Ovary (tissue), 10 donors: ENCODE measurements at places on chromosomes 5 and 9. TPM values are rescaled to one million over a fixed set of nuclear protein-coding genes. Genes with fewer than 3 reads are reported as not detected.

- H3K4me3 ChIP-seq, result no peak overlapping the region
- no peak for DNase-seq
- no peak overlapping the region for H3K27ac ChIP-seq
- H3K4me1 ChIP-seq, result no peaks in the 10 kb centered on the region
- no peaks in the 10 kb centered on the region for H3K27me3 ChIP-seq
These were observed 29.6 kb downstream of the CRHBP start for GRCh38 chr5:76982450-76982849.

- H3K4me1 ChIP-seq, result peaks cover 5% of the 10 kb centered on the region
- H3K27me3 ChIP-seq, result no peaks in the 10 kb centered on the region
- H3K4me3 ChIP-seq, result no peak overlapping the region
- DNase-seq, result no peak
- H3K27ac ChIP-seq, result no peak overlapping the region
These were observed 3.1 kb downstream of the FAM163B start for GRCh38 chr9:133605856-133606707.

DNA sequence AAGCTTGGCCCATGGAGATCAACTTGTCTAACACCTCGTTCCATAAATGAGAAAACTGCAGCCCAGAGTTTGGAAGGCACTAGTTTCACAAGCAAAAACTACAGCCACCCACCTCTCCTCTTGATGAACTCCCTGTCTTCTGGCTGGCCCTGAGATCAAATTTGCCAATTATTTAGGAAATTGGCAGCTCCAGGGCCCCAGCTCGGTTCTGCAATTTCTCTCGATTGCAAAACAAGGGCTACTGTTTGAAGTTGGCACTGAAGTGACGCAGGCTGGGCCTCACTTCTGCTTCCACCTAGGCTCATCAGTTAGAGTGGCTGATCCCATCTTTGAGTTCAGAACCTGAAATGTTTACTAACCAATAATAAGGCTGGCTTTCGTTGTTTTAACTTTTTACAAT is 3.7 kb upstream of the GPX3 start:
- no peaks in the 10 kb centered on the region for H3K27me3 ChIP-seq
- H3K4me3 ChIP-seq, result no peak overlapping the region
- H3K36me3 ChIP-seq, result no peaks in the 10 kb centered on the region
- H3K4me1 ChIP-seq, result no peaks in the 10 kb centered on the region
- DNase-seq, result no peak

GRCh38 chr5:9455826-9456434 is 89.9 kb downstream of the SEMA5A start:
- no peaks in the 10 kb centered on the region for H3K4me1 ChIP-seq
- H3K36me3 ChIP-seq, result no peaks in the 10 kb centered on the region
- DNase-seq, result no peak
- no peak overlapping the region for H3K27ac ChIP-seq
- no peak overlapping the region for H3K4me3 ChIP-seq

DNA sequence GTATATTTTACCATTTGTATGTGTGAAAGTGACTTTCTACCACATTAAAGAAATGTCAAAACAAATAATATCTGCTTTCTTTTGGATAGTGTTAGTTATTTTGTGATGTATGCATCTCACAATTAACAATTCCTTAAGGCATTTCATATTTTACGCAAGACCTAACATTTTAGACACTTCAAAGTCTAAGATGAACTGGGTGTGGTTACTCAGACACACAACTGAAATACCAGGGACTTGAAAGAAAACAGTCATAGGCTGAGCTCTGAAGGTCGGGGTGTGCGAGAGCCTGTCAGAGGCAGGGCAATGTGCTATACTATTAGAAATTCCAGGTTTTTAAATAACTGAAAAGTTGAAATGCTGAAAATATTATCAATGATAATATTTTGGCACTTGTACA is 44.5 kb upstream of the ZNF622 start:
- no peaks in the 10 kb centered on the region for H3K27me3 ChIP-seq
- peaks cover 3% of the 10 kb centered on the region for H3K4me1 ChIP-seq
- no peaks in the 10 kb centered on the region for H3K36me3 ChIP-seq
- no peak overlapping the region for H3K27ac ChIP-seq
- H3K4me3 ChIP-seq, result no peak overlapping the region

DNA sequence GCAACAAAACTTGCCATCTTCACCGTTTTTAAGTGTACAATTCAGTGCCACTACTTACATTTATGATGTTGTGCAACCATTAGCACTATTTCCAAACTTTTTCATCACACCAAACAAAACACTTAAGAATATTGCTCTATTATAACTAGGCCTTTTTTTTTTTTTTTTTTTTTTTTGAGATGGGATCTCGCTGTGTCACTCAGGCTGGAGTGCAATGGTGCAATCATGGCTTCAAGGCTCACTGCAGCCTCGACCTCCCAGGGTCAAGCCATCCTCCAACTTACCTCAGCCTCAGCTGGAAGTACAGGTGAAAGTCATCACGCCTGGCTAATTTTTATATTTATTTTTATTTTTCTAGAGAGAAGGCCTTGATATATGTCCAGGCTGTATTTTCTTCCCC is 22.3 kb upstream of the LMNB1 start:
- no peaks in the 10 kb centered on the region for H3K36me3 ChIP-seq
- H3K4me3 ChIP-seq, result no peak overlapping the region
- H3K27me3 ChIP-seq, result no peaks in the 10 kb centered on the region
- H3K4me1 ChIP-seq, result no peaks in the 10 kb centered on the region

- no peaks in the 10 kb centered on the region for H3K36me3 ChIP-seq
- no peak overlapping the region for H3K4me3 ChIP-seq
- no peaks in the 10 kb centered on the region for H3K4me1 ChIP-seq
- no peaks in the 10 kb centered on the region for H3K27me3 ChIP-seq
- no peak for DNase-seq
These were observed 30.8 kb upstream of the ALDH1A1 start for GRCh38 chr9:72983512-72984225.

GRCh38 chr9:98427491-98427890 is 172.0 kb upstream of the TBC1D2 start:
- no peak overlapping the region for H3K27ac ChIP-seq
- no peak for DNase-seq
- H3K4me1 ChIP-seq, result no peaks in the 10 kb centered on the region
- no peaks in the 10 kb centered on the region for H3K36me3 ChIP-seq

DNA sequence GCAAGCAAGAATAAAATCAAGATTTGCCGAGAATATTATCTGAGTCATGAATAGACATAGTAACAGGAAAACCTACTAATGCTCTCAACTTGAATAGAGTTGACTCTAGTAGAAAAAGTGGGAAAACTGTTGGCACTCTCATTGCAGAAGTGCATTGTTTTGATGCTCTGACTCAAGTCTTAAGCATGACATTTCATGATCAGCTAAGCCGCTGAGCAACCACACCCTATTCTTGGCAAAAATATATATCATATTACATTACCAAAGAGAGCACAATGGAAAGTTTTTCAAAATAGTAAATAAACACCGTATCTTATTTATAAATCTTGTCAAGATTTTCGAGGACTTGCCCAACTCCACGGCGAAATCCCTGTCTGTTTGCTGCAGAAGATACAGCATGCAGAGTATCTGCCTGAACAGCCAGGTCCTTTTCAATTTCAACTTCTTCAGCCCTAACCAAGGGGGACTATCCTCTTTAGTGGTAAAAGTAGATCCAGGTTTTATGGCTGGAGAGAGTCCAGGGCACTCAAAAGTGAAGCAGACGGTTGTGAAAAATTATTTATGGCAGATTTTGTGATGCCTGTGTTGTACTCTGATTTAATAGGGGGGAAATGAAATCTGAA is 13.9 kb upstream of the ADAMTSL1 start:
- H3K36me3 ChIP-seq, result no peaks in the 10 kb centered on the region
- no peak overlapping the region for H3K4me3 ChIP-seq
- H3K4me1 ChIP-seq, result no peaks in the 10 kb centered on the region

GRCh38 chr5:160461378-160461777 is 39.7 kb downstream of the PTTG1 start:
- H3K36me3 ChIP-seq, result no peaks in the 10 kb centered on the region
- H3K27me3 ChIP-seq, result no peaks in the 10 kb centered on the region
- H3K27ac ChIP-seq, result no peak overlapping the region

GRCh38 chr5:135711911-135712310 is 122.6 kb upstream of the SLC25A48 start:
- no peak overlapping the region for H3K4me3 ChIP-seq
- no peak for DNase-seq
- no peaks in the 10 kb centered on the region for H3K27me3 ChIP-seq

- H3K4me3 ChIP-seq, result no peak overlapping the region
- no peak for DNase-seq
- H3K36me3 ChIP-seq, result no peaks in the 10 kb centered on the region
- no peaks in the 10 kb centered on the region for H3K27me3 ChIP-seq
- H3K27ac ChIP-seq, result no peak overlapping the region
These were observed 34.2 kb downstream of the PRKACG start for GRCh38 chr9:68979538-68980314.

PKD2L2 gene
- total RNA-seq, result not detected

TAS2R1 gene
- not detected for total RNA-seq

ANKRD33B gene
- 2.3 TPM for total RNA-seq

TMEM245 gene
- total RNA-seq, result 51.0 TPM

CANX gene
- total RNA-seq, result 683 TPM

CEP120 gene
- 28.9 TPM for total RNA-seq

BARHL1 gene
- not detected for total RNA-seq

KIAA1958 gene
- 24.1 TPM for total RNA-seq
